Neural crest cell (in vitro differentiated cells): ENCODE measurements at places on chromosomes 1 and 21.

DNA sequence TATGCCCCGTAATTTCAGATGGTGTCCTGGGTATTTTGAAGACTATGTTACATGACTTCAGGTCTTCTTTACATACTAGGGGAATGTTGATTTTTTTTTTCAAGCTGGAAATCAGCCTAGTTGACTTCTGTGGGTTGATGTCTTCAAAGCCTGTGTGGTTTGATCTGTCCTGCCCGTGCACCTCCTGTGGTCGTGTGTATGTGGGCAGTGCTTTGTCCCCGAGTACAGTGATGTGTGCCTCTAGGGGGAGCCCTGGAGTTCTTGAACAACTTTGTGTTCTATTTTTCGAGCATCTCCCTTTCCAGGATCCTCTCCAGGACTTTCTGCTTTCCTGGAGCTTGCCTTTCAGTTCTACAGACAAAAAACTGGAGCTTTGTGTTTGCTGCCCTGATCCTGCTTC lies 28.9 kb downstream of the OBSCN start:
- DNase-seq, result peak; percentile 45

DNA sequence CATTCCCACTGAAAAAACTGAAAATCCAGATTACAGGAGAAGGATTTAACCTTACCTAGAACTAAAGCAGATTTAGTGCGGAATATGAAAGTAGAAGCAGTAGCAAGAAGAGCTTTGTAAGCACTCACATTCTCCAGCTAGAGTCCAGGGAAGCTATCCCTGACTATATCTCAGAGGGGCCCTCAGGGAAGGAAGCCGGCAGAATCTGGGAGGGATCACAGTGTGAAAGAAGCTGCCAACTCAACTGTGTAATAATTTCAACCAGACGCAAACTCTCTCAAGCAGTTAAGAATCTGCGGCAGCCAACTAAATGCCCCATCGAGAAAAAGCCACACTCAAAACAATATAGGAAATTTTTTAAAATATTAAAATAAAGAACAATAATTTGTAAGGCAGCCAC lies 163.8 kb downstream of the EIF4G3 start:
- DNase-seq, result no peak

DNA sequence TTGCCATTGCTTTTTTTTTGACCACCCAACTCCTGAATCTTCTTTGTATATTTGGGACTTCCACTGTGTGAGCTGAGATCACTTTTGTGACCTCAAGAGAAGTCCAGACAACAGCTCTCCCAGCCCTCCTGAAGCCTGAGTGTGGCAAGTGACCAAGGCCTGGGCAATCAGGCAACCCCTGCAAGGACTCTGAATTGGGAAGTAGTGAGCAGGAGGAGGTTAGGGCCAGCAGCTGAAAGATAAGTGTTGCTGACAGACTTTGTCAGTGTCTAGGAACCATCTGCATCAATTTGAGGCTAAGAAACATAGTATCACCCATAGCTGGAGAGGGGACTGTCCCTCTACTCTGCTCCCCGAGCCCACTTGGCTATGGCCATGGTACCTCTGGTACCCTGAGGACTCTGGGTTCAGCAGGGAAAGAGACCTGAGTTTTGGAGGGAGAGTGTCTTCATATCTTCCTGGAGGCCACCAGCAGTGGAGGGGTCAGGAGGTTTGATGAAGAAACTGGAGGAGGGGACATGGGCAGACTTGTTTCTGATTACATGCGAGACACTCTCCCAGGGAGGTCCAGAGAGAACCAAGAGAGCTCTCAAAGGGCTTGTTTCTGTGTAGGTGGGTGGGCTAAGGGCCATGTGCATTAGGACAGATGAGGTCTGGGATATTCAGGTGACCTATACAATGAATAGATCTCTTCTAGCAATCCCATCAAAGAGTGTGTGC lies 147.0 kb upstream of the DNAH14 start:
- no peak for DNase-seq

DNA sequence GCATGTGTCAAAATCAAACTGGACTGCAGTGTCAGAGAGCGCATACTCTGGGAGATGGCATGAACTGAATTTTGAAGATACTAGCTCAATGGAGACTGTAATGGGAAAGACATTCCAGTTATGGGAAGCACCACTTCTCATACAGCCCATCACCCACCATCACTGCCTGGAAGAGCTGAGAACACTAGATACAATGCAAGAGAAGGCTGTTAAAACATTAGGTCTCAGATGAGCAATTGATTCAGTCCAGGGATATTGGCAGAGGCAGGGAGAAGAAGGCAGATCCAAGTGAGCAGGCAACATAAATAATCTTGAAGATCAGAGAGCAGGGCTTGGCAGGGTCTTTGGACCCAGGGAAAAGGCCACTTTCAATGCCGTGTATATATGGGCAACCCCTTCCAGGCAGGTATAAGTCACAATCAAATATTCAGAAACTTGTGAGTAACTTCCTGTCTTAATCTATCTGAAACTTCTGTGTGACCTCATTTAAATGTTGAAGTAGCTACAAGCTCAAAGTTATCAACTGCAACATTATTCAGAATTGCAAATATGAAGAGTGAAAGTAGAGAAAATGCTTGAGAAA lies 290.3 kb upstream of the SGIP1 start:
- no peak for DNase-seq

- DNase-seq, result no peak
Observed at GRCh38 chr1:45541193-45541592, 9.4 kb upstream of the AKR1A1 start.

- DNase-seq, result no peak
Observed at GRCh38 chr1:247360116-247360898, 28.6 kb upstream of the ZNF496 start.

DNA sequence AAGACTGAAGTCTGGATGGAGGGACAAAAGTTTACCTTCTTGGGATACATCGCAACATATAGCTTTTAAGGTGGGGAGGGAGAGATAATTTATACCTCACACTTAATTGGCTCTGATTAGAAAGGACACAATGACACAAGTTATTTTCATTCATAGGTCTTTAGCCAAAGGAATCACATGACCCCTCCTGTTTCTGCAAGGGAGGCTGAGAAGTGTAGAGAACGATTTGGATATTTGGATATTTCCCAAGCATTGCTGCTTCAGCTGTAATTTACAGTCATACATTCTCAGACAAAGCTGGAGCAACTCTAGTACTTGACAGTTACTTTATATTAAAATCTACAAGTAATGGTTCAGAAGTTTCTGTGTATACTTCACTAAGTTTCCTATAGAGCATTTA lies 24.2 kb downstream of the DAP3 start:
- no peak for DNase-seq

GRCh38 chr21:45383615-45384201 lies 21.3 kb upstream of the COL18A1 start:
- DNase-seq, result no peak

GRCh38 chr1:37998913-37999429 lies 6.3 kb downstream of the FHL3 start:
- DNase-seq, result no peak

DNA sequence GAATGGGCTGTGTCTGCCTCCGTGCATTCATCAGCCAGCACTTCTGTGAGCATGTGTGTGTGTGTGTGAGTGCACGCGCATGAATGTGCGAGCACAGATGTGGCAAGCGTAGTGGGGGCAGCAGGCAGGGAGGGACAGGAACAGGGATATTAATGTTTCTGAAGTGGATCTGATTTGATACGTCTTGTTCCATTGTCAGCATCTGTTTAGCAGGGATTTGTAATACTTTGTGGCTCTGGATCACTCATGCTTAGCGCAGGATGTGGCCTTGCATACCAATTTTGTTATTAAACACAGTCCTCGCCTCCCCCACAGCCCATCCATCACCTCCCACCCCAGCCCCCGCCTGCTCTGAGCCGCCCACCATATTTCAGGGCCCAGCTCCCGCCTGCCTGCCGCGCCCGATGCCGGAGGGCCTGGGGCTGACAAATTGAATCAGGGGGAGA lies 52.4 kb downstream of the TMEM53 start:
- no peak for DNase-seq

GRCh38 chr1:219666242-219666641 lies 53.3 kb upstream of the ZC3H11B start:
- DNase-seq, result no peak

- no peak for DNase-seq
Observed at GRCh38 chr1:150567341-150567716, 12.1 kb downstream of the MCL1 start.

DNA sequence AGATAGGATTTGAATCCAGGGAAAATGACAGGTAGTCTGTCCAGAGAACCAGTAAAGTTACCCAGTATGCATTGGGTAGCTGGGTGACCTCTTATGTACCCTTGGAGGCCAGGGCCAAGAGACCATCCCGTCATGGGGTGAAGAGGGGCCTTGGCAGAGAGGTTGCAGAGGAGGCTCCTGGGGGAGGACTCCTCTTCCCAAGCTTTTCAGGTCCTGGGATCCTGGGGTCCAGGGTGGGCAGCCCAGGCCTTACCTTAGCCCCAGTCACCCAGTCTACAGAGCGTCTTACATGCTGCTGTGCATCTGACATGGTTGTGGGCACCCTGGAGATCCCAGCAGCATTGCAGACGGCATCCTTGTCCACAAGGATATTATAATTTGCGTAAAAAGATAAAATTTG lies 14.0 kb downstream of the PMF1 start:
- no peak for DNase-seq

- DNase-seq, result no peak
Observed at GRCh38 chr1:241470908-241471590, 48.5 kb downstream of the FH start.

DNA sequence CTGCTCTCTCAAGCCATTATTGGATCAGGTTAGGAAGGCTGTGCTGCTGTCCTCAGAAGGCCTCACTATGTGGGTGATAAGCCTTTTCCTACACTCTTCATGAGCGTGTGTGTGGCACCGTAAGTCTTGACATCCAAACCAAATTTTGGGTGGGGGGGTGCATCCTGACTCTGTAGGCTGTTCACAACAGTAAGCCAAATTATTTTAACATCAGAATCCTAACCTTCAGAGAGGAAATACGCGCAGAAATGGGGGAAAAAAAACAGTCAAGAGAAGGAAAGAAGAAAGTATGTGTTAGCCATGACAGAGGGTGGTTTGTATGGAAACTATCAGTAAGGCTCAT lies 21.0 kb downstream of the STPG1 start:
- DNase-seq, result no peak

GRCh38 chr1:201084295-201084694 lies 27.9 kb downstream of the CACNA1S start:
- no peak for DNase-seq
